Pancreas (tissue), 10 donors: ENCODE measurements at places on chromosomes 13 and 19.

GRCh38 chr19:38394488-38394887, 6.0 kb downstream of the SPRED3 start:
- no peaks in the 10 kb centered on the region for H3K4me1 ChIP-seq
- H3K4me3 ChIP-seq: no peak overlapping the region
- no peaks in the 10 kb centered on the region for H3K27me3 ChIP-seq
- no peak overlapping the region for H3K27ac ChIP-seq
- no peaks in the 10 kb centered on the region for H3K36me3 ChIP-seq

- H3K27ac ChIP-seq: no peak overlapping the region
- no peak for DNase-seq
- H3K36me3 ChIP-seq: no peaks in the 10 kb centered on the region
These were observed 454.3 kb downstream of the PCDH17 start for GRCh38 chr13:58085819-58086218.

- H3K36me3 ChIP-seq: no peaks in the 10 kb centered on the region
- peak; percentile 17 for DNase-seq
- H3K27me3 ChIP-seq: no peaks in the 10 kb centered on the region
- H3K4me3 ChIP-seq: no peak overlapping the region
- peaks cover 12% of the 10 kb centered on the region for H3K4me1 ChIP-seq
These were observed 18.3 kb downstream of the RASA3 start for GRCh38 chr13:114114006-114114640.

DNA sequence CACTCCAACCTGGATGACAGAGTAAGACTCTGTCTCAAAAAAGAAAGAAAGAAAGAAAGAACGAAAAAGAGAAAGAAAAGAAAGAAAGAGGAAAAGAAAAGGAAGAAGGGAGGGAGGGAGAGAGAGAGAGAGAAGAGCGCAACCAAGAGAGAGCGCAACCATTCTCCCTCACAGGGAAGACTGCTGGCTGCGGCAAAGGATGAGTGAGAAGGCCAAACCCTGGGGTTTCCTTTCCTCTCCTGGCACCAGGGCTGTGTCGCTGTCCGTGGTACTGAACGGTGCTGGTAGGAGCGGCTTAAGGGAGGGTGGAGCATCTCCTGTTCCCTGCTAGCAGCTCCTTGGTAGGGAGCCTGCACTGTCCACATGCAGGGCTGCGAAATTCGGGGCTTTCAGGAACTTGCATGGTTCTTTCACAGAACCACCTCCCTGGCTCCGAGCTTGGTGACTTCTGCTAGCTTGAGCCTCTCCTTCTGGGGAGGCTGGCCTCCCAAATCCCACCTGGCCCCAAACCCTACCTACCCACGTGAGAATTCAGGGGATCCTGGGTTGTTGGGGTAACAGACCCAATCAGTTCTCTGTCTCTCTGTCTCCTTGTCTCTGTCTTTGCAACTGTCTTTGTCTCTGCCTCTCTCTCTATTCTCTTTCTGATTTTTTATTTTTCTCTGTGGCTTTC, 51.1 kb upstream of the ZNRF4 start:
- H3K36me3 ChIP-seq: no peaks in the 10 kb centered on the region
- H3K4me1 ChIP-seq: no peaks in the 10 kb centered on the region
- no peak overlapping the region for H3K27ac ChIP-seq
- H3K27me3 ChIP-seq: no peaks in the 10 kb centered on the region
- DNase-seq: peak; percentile 77
- no peak overlapping the region for H3K4me3 ChIP-seq

- DNase-seq: no peak
- no peaks in the 10 kb centered on the region for H3K36me3 ChIP-seq
- no peak overlapping the region for H3K4me3 ChIP-seq
- H3K27ac ChIP-seq: no peak overlapping the region
- no peaks in the 10 kb centered on the region for H3K4me1 ChIP-seq
- no peaks in the 10 kb centered on the region for H3K27me3 ChIP-seq
These were observed 42.6 kb downstream of the CRTC1 start for GRCh38 chr19:18725841-18726770.
